ENCODE measurements at places on chromosomes 11 and 22.
A peak's percentile ranks its signal among the peaks of the same experiment; 100 is the strongest.

DNA sequence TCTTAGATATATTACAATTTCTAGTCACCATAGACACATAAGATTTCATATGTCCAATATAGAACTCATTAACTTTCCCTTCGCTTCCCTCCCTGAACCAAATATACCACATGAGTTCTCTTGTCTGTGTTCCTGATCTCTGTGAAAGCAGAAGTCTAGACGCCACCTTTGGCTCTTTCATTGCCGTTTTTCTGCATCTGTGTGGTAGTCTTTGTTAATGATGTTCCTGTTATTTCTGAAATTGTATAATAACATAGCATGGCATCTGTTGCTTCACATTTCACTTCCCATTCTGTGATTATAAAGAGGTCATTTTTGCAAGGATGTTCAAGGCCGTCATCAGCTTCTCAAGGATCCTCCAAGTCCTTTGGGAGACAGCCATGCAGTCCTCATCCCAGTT, 58.5 kb downstream of the NCAM1 start:
- DNase-seq, result no peak

GRCh38 chr11:102448869-102449224, 3.7 kb downstream of the TMEM123 start:
- no peak for DNase-seq

GRCh38 chr11:35764417-35764816, 101.8 kb downstream of the TRIM44 start:
- DNase-seq, result no peak

- DNase-seq, result peak; percentile 38
These were observed 33.8 kb downstream of the OR2AG2 start for GRCh38 chr11:6737872-6738466.

DNA sequence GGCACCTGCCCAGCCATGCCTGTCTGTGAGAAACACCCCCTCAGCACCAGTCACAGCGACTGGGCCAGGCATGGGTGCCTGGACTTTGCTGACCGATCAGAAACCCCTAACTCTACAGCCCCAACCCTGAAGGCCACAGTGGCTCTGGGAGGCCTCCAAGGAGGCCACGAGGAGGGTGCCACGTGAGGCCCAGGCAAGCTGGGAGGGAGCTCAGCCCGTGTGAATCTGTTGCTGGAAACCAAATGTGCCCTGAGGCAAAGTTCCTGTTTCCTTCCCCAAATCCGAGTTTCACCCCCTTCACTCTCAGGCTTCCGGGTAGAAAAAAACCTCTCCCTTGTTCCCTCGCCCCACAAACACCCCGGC, 1.3 kb downstream of the UNC93B1 start:
- DNase-seq, result no peak

GRCh38 chr11:64001484-64002420, 15.5 kb downstream of the OTUB1 start:
- DNase-seq, result no peak

DNA sequence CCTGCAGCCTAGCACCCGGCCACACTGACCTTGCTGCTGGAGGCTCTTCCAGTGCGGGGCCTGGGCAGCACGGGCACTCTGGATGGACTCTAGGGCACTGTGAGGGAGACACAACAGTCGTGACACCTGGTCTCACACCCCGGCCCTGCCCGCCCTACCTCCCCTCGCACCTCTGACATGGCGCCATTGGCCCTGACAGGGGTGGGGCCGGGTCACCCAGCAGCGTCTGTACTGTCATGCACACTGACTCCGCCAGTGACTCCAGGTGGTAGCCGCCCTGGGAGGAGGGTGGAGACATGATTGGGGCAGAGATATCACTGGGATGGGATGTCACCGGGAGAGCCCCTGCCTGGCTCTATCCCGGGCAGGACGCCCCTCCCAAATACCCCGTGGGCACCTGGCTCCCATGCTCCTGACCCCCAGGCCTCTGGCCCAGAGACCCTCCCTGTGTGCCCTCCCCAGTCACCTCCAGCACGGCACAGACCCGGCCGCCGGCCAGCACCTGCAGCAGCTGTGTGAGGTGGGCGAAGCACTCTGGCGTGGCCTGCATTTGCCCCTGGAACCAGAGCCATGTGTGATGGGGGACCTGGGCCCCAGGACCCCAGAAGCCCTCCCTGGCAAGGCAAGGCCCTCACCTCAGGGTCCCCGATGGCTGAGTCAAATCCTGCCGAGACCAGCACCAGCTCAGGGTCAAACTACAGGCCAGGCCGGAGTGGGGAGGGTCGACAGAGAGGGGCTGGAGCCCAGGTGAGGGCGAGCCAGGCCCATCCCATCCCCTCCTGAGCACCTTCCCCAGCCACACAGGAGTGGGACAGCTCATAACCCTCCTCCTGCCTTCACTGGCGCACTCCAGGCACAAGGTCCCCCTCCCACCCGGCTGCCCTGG, 2.6 kb downstream of the HDAC10 start:
- DNase-seq, result no peak

GRCh38 chr22:30856741-30857502, 111.7 kb downstream of the MORC2 start:
- DNase-seq, result no peak

DNA sequence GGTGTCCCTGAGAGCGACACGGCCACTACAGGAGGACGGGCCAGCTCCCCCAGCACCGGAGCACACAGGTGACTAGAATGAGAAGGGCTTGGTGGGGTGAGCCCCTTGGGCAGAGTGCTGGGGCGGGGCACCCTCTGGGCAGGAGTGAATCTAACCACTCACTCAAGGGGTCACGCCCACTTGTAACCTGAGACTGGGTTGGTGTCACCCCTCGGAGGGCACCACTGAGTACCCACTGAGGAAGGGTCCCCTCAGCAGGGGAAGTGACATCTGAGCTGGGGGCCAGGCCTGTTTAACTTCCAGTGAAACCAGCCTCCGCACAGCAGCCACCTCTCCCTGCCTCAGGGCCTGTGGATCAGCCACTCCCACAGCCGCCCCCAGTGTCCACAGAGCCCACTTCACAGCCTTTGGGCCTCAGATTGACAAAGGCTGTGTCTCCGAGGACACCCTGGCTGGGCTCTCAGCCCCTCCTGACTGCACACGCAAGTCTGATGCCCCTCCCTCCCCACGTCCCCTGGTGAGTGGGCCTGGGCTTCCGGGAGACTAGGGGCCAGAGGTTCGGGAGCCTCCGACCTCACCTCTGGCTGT, 5.6 kb downstream of the GATD1 start:
- peak; percentile 53 for DNase-seq

DNA sequence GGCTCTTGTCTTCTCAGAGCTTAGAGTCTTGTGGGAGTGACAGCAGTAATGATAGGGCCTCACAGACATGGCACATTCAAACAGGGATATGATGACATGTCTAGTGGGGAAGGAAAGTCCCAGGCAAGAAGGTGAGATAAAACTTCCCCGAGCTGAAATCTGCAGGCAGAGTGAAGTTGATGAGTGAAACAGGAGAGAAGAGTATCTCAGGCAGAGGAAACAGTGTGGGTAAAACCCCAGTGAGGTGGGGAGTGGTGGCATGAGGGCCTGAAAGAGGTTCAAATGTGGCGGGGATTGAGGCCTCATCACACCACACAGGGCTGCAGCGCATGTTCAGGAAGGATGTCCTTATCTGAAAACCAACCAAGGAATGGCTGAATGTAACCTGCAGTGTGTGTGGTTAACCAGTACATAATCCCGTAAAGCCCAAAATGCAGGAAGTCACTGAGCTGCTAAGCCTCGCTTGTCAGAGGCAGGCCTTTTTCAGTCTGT, 153.8 kb upstream of the E2F8 start:
- DNase-seq, result no peak

GRCh38 chr11:47512701-47513100, 40.2 kb downstream of the CELF1 start:
- no peak for DNase-seq

DNA sequence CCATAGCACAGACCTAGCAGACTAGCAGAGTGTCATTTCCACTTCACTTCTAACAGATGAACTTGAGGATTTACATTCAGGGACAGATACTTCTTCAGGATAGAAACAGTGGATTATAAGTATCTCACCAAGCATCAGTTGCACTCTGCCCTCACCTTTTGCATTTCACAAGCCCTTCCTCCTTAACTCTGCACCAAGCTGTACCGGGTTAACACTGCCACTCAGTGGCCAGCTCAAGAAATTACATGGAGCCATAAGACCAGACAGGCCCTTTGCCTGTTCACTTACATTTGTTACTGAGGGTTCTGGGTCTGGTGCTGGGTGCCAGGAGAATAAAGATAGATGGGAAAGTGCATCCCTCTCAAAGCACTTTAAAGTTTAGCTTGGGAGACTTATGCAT, 309.8 kb downstream of the SHANK2 start:
- no peak for DNase-seq

DNA sequence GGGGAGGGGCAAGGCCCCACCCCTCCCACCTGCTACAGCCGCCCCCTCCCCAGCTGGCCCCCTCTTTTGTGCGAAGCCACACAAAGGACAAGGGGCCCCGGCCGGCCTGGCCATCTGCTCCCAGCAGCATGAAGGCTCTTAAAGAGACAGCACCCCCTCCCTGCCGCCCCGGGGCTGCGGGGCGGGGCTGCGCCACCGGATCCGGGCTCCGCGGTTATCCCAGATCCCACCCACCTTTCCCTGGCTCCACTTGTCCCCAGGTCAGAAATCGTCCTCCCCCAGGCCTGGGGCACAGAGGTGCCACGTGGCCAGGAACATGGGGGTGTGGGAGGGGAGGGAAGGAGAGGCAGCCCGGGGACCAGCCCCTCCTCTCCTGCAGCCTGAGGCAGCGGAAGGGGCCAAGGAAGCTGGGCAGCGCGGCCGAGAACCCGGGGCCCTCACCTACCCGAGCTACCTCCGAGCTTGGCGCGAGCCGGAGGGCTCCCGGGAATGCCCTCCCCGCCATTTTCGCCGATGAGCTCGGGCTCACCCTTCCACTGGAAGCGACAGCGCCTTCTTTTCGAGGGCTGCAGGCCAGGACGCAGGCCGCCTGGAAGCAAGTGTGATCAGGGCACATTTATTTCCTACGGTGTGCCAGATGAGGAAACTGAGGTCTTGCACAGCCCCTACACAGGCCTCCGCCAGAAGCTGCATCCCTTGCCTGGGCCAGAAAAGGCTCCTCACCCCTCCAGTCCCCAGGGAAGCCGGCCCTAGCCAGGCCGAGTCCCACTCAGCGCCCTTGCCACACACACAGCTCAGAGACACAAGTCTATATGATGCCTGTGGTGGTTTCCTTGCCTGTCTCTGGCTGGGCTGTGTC, 2.5 kb upstream of the RCOR2 start:
- peak; percentile 96 for DNase-seq

- DNase-seq, result no peak
These were observed 52.4 kb upstream of the MYO18B start for GRCh38 chr22:25689631-25690030.

DNA sequence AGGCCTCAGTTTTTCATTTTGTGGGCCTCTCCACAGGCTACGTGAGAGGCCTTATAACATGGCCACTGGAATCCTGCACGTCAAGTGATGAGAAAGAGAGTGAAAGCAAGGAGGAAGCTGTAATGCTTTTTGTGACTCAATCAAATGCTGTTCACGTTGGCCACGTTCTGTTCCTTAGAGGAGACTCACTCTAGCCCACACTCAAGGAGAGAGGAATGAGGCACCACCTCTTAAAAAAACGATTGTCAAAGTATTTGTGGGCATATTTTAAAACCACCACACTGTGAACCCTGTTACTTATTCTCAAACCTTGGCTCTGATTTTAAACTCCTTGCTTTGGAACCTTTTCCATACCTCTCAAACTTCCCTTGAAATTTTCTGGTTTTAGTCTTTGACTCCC, 705.0 kb downstream of the NELL1 start:
- no peak for DNase-seq

- no peak for DNase-seq
These were observed 31.8 kb downstream of the MRGPRX1 start for GRCh38 chr11:18907391-18907790.

DNA sequence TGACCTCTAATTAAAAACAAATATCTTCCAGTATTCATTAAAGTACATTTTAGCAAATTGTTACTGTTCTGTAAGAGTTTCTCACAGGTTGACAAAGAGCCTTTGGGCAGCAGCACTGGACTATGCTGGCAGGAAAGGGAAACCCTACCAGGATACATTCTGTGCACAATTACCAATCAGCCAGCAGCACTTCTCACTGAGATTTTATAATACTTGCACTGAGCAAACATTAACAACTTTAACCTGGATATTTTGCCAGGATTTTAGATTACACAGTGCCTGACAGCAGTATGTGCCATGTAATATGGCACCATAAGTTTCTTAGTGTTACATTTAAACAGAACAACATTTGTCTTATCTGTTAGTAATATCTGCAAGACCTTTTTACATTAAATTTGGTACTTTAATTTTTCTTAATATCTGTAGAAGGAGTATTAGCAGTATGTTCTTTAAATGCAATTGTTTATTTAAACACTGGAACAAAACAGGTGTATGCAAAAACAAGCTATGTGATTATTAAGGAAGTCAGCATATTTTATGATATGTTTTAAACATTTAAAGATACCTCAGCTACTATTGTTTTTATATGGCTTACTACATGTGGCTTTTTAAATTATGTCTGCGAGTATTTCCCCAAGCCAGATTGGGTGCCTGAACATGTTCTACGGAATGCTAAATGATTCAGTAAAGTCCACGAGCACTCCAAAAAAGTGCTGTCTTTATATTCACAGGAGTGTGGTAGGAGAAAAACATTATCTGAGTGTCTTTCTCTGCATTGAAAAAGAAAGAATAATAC, 699.0 kb upstream of the LUZP2 start:
- DNase-seq, result no peak

DNA sequence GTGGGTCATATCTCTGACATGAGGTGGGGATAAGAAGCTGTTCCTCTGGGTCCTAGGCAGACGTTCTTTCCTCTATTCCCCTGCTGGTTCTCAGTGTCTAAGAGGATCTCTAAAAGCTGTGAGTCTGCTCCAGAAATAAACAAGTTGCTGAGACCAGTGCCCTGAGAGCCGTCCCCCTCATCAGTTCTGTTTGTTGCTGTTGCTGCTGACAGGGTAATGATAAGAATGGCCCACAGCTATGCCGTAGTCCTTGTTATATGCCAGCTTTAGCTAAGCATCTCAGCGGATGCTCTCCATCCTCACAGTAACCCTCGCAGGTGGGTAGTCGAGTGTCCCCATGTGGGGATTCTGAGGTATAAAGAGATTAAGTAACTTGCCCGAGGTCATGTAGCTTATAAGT, 23.5 kb upstream of the ST14 start:
- DNase-seq, result no peak

DNA sequence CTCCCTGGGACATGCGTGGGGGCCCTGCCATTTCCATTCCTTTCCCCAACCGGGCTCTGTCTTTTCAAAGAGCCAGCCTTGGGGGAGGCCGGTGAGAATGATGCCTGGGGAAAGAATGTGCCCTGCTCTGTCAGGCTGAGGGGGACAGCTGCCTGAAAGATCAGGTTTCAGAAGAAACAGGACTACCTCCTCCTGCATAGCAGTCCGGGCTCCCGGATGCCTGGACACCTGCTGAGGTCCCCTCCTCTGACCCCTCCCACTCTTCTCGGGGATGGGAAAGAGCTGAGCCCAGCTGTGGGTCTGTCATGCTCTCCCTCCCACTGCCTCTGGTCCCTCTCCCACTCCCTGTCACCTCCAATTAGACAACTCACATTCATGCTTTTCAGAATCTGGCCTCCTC, 41.8 kb upstream of the CDON start:
- DNase-seq, result peak; percentile 90

DNA sequence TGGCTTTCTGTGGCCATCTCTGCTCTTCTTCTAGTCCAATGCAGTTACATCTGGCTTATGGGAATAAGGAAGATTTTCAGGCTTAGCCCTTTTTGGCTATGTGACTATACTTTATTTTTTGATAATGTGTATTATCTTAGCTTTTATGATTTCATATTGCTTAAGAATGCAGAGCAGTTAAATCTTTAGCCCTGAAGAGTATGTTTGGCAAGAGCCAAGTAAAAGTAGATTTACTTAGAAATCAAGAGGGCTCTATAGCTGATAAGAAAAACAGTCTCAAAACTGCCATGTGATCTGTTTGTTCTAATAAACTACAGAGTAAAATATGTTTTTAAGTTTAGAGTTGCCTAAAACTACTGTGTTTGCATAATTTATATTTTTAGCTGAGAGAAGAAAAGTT, 61.2 kb downstream of the RNF169 start:
- no peak for DNase-seq
